ENCODE measurements at places on chromosomes 13 and 19.

GRCh38 chr19:6516659-6517291 lies 14.1 kb upstream of the TNFSF9 start:
- peak; percentile 84 for DNase-seq

DNA sequence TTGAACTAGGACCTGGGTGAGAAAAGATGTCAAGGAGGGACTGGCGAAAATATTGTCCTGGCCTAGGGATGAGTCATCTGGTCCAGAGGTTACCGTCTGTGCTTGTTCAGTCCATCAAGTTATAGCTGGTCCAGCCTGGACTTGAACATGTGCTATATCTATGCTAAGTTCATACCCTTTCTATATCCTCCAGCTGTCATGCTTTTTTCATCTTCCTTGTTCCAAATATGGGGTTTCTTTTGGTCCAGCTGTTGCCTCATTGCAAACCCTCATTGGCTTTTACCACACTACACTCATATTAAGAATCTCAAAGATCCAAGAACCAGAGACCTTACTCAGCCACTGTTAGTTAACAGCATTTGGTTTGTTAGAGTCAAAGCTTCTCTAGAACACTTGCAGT lies 19.1 kb upstream of the KLF12 start:
- no peak for DNase-seq

DNA sequence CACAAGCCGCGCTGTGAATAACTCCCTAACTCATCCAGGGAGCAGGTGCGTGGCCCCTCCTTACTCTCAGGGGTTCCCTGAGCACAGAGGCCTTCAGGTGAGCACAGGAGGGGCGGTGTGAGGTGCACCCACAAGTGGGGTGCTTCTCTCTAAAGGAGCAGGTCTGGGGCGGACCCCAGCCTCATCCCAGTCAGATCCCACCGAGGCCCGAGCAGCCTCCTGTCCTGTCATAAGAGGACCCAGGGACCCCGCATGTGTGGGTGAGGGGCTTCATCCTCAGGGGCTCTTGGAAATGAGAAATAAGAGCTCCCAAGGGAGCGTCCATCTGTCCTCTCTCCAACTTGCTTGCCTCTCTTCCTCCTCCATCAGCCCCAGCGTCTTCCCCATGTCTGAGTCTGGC lies 3.0 kb upstream of the LILRA5 start:
- DNase-seq = no peak

DNA sequence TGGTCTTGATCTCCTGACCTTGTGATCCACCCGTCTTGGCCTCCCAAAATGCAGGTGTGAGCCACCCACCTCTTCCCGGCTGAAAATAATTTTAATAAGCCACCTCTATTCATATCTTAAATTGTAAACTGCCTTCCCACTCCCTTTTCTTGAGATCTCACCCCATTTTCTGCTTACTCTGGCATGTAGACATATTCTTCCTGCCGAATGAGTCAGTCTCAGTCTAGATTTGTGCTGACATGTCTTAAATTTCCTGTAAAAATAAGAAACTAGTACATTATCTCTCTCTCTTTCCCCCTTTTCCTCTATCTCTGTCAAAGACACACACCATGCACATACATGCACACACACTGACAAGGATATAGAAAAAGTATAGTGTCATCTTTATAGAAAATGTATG lies 60.9 kb downstream of the THSD1 start:
- no peak for DNase-seq

- DNase-seq = no peak
Measured at GRCh38 chr19:46413262-46414031, at the start of gene CCDC8. Gene CCDC8, minus strand, starts transcription at chr19:46413564. Its CDS starts 754 bp downstream, at chr19:46412810.

- DNase-seq = no peak
Measured at GRCh38 chr13:67916650-67917049, 686.5 kb upstream of the PCDH9 start.
